Stimulated activated CD4-positive, alpha-beta T cell treated with anti-CD3 and anti-CD28 coated beads, TNF-alpha, amount 100 ng/mL, for 1 hour (primary cell): ENCODE measurements at places on chromosomes 12 and 14.

DNA sequence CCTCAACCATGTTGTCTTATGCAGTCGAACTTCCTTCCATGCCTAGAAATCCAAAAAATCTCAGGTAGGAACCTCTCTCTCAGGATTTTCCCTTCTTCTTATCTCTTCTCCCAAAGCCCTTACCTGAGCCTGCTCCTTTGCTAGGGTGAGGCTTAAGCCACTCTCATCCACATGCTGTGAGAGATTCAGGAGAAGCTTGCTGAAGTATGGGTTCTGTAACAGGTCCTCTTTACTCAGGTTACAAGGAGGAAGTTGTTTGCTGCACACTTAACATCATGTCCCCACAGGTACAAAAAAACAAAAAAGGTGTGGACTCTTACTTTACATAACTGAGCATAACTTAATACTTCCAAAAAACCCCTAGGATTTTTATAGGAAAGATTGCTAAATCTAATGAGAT is 4.5 kb downstream of the HAUS4 start:
- DNase-seq, result no peak

GRCh38 chr12:51265024-51265423 is 5.2 kb downstream of the SMAGP start:
- DNase-seq, result no peak

DNA sequence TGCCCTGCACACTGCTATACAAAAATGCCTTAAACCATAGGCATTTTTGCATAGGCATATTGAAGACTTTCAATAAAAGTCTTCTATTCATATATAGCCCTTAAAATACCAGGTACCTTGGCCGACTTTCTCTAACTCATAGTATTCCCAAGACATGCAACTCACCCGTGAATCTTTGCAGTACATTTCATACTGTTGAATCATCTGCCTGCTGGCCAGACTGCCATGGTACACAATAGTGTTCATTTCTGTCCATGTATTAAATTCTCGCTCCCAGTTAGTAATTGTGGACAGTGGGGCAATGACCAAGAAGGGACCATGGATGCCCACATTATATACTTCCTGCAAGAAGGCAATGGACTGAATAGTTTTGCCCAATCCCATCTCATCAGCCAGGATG is 24.3 kb upstream of the SUPT16H start:
- no peak for DNase-seq

- DNase-seq, result no peak
Measured at GRCh38 chr14:66101662-66102061, 384.5 kb upstream of the CCDC196 start.

GRCh38 chr12:19451196-19451595 is 11.9 kb downstream of the AEBP2 start:
- DNase-seq, result no peak

DNA sequence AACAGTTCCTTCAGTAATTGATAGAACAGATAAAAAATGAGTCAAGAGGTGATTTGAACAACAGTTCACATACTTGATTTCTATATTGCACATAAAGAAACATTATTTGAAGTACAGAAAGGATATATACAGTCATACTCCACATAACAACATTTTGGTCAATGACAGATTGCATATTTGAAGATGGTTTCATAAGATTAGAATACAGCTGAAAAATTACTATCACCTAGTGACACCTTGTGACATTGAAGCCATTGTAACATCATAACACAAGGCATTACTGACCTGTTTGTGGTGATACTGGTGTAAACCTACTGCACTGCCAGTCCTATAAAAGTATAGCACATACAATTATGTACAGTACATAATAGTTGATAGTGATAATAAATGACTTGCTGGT is 43.1 kb upstream of the ABCC9 start:
- no peak for DNase-seq

DNA sequence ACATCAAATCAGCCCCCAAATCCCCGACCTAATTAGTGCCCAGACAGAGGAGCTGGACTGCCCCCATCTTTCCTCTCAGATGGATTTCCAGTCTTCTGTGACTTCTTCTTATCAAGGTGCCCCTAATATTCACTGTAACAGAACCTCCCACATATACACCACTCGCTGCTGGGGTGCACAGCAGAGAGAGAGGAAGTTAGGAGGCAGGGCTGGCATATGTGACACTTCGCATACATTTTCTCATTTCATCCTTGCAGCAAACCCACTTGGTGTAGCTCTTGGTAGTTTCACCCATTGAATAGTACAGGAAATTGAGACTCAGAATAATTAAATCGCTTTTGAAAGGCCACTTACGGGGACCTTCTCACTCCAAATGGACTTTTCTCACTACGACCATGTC is 56.5 kb upstream of the CCND2 start:
- no peak for DNase-seq

DNA sequence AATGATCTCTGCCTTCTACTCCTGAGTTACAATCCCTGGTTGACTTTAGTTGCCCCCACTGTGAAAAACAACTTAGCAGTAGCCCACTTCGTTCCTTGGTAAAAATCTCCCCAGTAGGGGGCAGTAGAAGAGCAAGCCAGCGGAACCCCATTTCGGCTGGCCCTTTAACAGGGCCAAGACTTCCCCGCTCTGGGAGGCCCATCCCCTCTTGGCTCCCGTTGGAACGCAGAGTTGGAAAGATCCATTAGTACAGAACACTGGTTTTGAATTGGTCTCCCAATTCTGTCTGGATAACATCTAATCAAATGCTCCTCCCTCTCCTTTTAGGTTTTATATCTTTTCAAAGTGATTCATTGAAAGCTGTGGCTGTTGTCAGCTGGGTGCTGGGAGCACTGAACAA is 1133.3 kb downstream of the BCL11B start:
- DNase-seq, result peak; percentile 35

GRCh38 chr14:69149461-69150244 is 3.3 kb downstream of the DCAF5 start:
- no peak for DNase-seq

DNA sequence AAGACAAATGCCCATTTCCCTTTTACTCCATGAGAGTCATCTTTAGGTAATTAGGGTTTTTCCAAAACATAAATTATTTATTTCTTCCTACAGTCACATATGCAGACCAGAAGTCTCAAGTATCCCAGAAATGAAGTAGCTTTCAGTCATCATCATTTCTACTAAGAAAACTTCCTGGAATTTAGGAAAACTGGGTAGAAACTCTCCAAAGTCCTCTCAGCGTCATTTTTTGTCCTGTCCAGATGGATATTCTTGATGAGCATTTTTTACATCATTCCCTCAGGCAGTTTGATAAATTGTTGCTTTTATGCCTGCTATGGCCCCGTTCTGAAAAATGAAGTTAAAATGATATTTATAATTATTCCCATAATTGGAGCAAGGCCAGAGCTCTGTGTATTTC is 93.9 kb upstream of the DCN start:
- no peak for DNase-seq

DNA sequence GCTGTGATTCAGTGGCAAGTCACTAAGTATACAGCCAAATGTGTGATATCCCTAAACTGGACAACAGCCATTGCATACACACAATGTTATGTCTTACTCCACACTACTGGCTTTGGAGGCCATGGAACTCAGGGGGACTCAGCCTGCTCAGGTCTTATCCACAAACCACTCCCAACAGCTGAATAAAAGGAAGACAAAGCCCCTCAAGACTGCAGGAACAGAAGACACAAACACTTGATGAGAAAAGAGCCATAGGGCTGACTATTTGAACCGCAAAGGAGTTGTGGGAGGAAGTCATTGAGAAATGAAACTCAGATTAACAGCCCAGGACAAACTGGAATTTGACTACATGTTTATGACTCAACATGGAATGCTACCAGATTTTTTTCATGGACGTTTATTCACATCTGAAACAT is 40.9 kb downstream of the PTGER2 start:
- no peak for DNase-seq

- no peak for DNase-seq
Measured at GRCh38 chr12:58541300-58541690, 379.0 kb downstream of the LRIG3 start.

DNA sequence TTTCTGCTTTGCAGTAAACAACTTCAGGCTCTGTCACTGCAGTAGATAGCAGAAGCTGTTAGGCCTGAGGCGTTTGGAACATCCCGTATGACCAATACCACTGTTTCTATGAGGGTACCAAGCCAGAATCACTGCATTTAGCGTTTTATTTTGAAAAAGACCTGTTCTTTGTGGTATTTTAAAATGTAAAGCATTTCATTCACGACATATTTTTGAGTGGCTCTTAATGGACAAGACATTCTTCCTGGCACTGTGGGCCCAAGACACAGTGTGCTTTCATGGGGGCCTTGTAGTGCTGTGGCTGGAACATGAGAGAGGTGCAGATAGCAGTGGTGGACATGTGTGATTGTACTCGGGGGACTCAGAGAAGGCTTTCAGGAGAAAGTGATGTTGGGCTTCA is 86.4 kb downstream of the DDX51 start:
- no peak for DNase-seq

- DNase-seq, result no peak
Measured at GRCh38 chr14:39857376-39858055, 425.3 kb upstream of the FBXO33 start.

GRCh38 chr12:89470741-89471509 is 53.7 kb downstream of the GALNT4 start:
- DNase-seq, result no peak

- DNase-seq, result no peak
Measured at GRCh38 chr12:80825506-80825905, 108.8 kb downstream of the MYF5 start.

GRCh38 chr14:32481707-32482106 is 152.6 kb downstream of the AKAP6 start:
- DNase-seq, result no peak

DNA sequence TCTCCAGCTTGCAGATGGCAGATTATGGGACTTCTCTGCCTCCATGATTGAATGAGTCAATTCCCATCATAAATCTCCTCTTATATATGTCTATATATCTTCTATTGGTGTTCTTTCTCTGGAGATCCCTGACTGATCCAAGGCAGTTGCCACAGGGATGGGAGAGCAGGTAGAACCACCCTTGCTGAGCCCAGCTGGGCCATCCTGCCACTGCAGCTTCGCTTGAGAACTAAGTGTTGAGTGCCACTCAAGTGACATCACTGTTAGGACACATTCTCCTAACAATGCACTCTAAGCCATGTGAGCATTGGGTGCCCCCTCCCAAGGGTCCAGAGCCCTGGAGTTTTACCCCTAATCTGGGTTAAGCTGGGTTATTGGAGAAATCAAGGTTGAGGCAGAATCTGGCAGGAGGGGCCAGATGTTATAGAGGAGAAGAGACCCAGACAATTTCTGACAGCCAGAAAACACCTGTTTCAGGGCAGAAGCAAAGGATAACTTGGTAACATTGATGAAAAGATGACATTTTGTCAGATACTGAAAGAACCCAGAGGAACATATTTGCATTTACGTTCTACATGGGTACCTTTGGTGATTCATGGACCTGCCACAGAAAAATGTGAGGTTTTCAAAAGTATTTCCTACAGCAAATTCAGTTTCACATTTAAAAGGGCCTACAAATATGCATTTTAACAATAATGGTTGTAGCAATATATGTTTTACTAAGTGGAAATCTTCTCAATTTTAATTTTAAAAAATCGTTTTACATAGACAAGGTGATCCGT is 57.2 kb upstream of the MAX start:
- DNase-seq, result no peak

GRCh38 chr14:48890333-48890732 is 695.8 kb downstream of the RPS29 start:
- no peak for DNase-seq
